ENCODE measurements at places on chromosomes 5 and 9. TPM values are rescaled to one million over a fixed set of nuclear protein-coding genes. Genes with fewer than 3 reads are reported as not detected.

Gene SPAAR
- 2.0 TPM for polyA plus RNA-seq

Gene BTNL3
- not detected for polyA plus RNA-seq

Gene NR6A1
- 0.53 TPM for polyA plus RNA-seq

Gene IL13
- not detected for polyA plus RNA-seq

Gene SPINK1
- not detected for polyA plus RNA-seq

Gene MCC
- 1.2 TPM for polyA plus RNA-seq

Gene KCNN2
- polyA plus RNA-seq: 5.1 TPM

Gene DND1
- polyA plus RNA-seq: 0.48 TPM

Gene ADAM19
- 2.9 TPM for polyA plus RNA-seq

Gene DBH
- polyA plus RNA-seq: 4.9 TPM

Gene GZMA
- polyA plus RNA-seq: 0.66 TPM

Gene PDGFRB
- 32.0 TPM for polyA plus RNA-seq

Gene CCNO
- 7.5 TPM for polyA plus RNA-seq

Measured in brain (organoid and tissue), 16 donors.